CD4-positive, alpha-beta T cell treated with Interleukin-6 for 4 hours (primary cell): ENCODE measurements at places on chromosomes 1 and 21.

- no peak for DNase-seq
These were observed 7.0 kb upstream of the SPATC1L start for GRCh38 chr21:46191257-46191685.

- no peak for DNase-seq
These were observed 22.4 kb downstream of the DDX20 start for GRCh38 chr1:111778066-111778465.

DNA sequence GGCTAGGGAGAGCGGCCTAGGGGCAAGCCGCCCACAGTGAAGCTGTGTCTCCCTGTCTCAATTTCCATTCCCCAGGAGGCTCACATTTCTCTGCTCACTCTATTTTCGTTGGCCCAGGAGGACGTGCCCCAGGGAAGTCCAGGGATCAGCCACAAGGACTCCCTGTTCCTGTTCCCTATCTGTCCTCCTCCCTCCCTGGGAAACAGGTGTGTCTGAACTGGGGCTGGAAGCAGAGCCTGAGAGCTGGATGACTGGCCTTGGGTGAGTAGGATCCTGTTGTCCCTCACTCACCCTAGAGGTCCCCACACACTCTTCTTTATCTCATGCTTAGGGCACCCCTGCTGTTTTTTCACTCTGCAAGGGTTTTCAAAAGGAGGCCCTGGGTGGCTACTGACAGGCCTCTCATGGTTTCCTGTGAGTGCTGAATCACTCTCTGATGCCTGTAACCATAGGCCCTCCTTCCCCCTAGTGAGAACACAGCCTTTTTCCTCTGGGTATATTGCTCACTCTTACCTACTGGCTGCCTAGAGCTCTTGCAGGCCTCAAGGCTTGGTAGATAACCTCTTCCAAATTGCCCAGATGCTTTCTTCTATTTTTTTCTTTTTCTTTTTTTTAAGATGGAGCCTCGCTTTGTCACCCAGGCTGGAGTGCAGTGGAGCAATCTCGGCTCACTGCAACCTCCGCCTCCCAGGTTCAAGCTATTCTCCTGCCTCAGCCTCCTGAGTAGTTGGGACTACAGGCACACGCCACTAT lies 3.3 kb upstream of the UTP11 start:
- DNase-seq: peak; percentile 59

- DNase-seq: no peak
These were observed 137.6 kb downstream of the PTGER3 start for GRCh38 chr1:70910013-70910412.

GRCh38 chr1:162502928-162503327 lies 5.3 kb downstream of the UHMK1 start:
- DNase-seq: no peak

DNA sequence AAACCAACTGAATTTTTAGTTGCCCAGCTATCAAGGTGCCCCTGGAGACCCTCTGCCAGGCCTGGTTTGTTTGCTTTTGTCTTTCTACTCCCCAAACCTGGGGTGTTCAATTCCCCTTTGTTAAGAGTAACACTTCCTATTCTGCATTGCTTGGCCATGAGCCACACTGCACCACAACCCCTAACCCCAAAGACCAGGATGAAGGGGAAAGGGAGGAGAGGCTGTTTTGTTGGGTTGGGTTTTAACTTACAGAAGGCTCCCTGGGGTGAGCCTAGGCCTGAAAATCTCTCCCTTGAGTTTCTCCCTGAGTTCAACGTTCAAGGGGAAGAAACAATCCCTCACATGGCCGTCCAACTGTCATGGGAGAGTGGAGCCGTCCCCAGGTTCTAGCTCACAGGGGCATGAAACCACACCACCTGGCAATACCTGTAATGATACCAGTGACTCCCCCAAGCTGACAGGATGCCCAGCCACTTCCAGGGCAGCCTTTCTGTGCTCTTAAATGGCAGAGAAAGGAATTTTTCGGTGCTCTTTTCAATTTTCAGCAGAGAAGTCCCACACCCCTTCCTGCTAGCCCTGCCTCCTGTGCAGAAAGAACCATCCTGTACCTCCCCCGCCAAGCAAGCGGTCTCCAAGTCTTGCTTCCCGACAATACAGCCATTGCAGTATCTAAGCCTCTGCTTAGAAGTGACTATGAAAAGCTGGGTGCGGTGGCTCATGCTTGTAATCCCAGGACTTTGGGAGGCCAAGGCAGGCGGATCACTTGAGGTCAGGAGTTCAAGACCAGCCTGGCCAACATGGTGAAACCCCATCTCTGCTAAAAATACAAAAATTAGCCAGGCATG lies 14.9 kb downstream of the SLC45A3 start:
- no peak for DNase-seq

DNA sequence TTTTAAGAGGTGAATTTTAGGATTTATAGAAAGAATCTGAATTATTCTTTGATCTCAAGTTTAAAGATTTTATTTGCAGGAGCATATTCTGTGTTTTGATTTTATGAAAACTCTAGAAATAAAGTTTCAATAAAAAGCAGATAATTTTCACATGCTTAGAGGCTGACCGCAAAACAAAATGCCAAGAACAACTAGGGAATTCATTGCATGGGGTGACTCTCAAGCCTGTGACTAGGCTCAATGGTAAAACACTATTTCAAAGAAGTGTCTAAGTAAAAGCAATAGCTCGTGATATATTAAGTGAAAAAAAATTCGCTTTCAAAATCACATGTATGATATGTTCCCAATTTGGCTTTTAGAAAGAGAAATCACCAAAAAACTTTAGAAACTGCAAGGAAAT lies 49.6 kb downstream of the RPL5 start:
- no peak for DNase-seq

- DNase-seq: no peak
These were observed 31.7 kb downstream of the ATP1A1 start for GRCh38 chr1:116404699-116405098.

DNA sequence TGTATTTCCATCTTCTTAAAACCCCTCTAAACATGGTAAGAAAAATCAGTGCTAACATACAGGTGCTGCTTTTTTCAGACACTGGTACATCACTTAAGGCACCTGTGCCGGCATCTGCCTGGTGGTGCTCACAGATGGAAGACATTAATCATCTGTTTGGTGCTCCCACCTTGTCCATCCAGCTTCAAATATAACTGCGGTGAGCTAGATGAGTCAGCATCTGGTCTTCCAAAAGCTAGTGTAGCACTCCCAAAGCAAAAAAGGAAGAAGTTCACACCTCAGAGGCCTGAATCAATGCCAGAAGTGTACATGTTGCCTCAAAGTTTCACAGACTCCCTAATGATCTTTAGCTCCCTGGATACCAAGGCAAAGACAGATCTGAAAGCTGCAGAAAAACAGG lies 44.4 kb downstream of the TM2D1 start:
- no peak for DNase-seq

DNA sequence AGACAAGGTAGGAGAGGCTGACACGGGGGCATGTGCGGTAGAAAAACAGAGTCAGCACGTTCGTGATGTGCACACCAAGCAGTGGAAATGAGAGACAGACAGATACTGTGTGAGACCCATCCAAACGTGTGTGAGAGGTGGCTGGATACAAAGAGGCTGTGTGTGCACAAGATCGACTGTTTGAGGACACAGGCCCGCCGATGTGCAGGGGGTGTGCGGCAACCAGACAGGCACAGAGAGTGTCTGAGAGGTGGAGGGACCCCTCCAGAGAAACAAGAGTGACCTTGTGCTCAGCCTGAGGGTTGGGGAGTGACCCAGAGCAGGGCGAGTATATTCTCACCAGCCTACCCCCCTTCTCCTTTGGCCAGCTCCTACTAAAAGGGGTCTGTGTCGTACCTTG lies 97.8 kb upstream of the IPO9 start:
- DNase-seq: no peak

DNA sequence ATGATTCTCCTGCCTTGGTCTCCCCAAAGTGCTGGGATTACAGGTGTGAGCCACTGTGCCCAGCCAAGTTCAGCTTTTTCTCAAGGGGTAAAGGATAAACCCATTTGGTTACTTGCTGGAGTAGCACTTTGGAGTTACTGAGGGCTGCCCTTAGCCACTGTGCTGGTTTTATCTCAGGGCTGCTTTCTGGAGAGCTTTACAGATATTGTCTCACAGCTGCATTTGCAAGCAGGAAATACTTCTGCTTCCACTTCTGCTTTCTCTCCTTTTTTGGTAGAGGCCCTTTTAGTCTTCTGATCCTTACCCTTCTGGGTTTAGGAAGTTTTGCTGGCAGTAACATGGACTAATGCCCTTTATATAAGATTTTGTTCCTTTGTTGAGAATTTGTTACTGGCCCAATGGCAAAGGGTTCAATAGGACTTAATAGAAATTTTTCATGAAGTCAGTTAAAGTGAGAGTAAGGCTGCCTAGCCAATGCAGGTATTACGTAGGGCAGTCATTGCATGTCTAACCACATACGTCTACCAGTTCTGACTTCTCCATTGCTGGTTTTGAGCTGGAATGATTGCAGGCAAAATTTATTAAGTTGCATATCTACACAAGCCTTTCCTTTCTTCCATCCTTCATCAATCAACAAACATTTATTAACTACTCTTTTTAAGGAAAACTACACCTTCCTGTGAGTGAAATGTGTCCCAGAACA lies 24.4 kb downstream of the CAP1 start:
- no peak for DNase-seq

GRCh38 chr1:96790599-96790998 lies 69.0 kb downstream of the PTBP2 start:
- no peak for DNase-seq

GRCh38 chr1:93219443-93219842 lies 38.9 kb downstream of the CCDC18 start:
- DNase-seq: no peak

GRCh38 chr1:205980237-205980870 lies 22.8 kb downstream of the RAB7B start:
- no peak for DNase-seq

DNA sequence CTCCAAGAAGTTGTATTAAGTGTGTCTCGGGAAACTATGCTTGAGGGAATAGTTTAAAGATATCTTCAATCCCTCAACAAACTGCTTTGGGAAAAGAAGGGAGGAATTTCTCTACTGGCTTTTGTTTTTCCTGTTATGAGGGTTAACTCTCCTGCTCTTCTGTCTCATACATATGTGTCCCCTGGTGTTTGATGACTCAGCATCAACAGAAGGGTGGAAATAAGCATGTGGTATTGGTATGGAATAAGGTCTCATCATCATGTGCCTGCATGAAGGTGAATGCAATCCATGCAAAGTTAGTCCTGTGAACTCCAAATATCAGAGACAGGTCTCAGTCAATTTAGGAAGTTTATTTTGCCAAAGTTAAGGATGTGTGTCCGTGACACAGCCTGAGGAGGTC lies 27.2 kb upstream of the ADAR start:
- DNase-seq: no peak

GRCh38 chr1:8252266-8252951 lies 65.5 kb upstream of the SLC45A1 start:
- DNase-seq: no peak

DNA sequence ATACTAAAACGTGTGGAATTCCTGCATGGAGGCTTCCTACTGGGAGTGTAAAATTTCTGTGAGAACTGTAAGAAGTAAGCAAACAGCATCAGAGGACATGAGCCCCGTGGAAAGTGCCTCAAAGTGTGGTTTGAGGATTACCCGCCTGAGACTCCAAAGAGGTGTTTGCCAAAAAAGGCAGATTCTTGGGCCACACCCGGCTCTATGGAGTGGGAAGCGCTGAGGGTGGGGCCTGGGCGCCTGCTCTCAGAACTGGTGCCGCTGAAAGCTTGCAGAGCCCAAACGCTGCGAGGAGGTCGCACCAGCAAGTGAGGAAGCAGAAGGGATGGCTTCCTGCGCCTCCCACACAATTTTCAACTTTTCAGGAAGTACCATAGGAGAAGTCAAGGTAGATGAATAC lies 43.0 kb upstream of the PSEN2 start:
- peak; percentile 35 for DNase-seq

DNA sequence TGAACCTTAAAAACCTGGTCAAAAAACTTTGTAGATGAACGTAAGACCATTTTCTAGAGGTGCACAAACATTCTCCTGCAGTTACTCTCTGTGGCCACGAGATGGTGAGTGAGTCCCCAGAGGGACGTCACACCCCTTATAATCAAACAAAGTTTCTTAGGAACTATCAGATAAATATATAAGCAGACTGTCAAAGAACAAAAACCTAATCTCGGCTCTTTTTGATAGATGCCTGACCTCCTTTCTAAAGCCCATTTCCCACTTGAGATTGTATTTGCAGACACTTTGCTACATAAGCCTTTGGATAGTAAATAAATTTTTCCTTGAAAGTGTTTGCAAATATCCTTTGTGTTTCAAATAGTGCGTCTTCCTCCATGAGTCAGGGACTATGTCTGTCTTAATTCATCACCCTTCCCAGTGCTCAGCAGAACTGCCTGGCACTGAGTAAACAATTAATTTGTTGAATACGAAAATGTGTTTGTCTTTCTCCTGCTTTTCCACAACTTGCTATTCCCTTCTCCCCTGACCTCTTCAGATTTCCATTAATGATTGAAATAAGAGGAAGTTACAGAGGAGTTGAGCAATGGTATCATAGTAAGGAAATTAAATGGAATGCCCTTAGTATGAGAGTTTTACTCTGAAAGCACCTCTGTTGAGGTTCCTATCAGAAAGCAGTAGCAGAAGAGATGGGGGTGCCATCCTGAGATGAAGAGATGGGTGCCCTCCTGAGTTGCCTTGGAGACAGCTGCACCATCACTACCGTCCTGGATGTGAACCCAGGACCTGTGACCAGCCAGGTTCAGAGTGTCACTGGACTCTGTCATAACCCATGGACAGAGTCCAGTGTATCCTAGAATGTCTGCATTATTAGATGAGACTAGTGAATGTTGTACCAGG lies 57.8 kb upstream of the RAVER2 start:
- DNase-seq: peak; percentile 35

DNA sequence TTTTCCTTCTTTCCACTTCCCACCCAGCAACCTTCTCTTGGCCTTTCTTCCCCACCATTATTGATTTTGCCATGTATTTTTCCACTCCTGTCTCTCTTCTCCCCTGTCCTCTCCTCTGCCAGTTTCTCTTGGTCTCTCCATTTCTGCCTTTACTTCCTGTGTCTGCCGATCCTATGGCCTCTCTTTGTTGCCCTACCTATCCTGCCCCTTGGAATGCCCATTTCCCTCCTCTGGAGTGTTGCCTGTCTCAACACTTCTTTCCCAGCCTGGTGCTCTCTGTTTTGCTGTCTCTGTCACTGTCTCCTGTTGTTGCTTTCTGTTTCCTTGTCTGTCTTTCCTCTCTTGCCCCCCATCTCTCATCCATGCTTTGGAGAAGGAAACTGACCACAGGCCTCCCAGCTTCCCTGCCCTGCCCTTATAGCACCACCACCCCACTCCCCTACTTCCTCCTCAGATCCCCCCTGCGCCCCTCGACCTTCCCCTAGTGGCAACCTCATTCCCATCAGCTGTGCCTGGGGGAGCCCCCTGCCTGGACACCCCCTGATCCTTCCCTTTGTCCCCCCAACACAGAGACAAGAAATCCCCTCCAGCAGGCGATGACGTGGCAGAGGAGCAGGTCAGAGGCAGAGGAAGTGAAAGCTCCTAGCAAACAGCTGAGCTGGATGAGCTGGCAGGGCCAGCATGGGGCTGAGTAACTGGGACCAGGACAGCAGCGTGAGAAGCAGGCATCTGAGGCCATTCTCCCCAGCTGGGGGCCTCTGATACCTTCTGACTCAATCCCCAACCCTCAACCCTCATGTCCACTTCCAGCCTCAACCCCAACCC lies 6.6 kb upstream of the ETV3L start:
- DNase-seq: no peak

- DNase-seq: no peak
These were observed 23.0 kb downstream of the RGS1 start for GRCh38 chr1:192598589-192598988.
